Pancreas (tissue), 10 donors: ENCODE measurements at places on chromosomes 13 and 19.

GRCh38 chr13:74003374-74003773, 130.8 kb downstream of the KLF12 start:
- DNase-seq, result no peak

DNA sequence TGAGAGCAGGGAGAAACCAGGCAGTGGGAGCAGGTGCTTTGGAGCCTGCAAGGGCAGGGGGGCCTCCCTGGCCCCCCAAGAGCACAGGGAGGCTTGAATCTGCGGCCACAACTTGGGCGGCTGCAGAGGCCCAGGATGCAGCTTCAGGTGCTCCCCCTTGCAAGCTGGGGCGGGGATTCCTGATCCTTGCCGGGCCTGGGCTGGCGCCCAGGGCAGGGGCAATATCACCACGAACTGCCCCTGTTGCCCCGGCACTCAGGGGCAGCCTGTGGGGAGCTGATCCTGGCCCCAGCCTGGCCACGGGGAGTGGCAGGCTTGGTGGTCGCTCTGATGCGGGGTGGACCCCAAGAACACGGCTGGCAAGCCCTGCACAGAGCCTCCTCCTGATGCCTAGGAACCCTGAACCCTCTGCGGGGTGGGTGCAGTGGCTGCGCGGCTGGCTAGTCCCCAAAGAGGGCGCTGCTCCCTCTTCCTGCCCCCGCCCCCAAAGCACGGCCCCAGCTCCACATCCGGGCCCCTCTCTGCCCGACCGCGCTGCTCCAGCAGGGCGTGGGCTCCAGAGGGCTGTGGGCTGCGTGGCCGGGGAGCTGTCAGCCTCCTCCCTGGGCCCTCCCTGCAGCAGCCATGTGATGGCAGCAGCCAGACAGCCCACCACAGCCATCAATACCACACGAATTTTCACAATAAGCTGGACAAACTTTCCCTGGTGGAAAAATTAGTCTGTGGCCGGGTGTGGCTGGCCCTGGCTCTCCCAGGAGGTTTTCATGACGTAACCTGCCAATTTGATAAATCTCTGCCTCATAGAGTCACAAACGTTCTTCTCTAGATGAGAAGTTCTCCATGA, 21.0 kb downstream of the TNFSF9 start:
- no peak for DNase-seq

- DNase-seq, result no peak
Observed at GRCh38 chr13:93450191-93450621, 223.6 kb downstream of the GPC6 start.

GRCh38 chr13:112776971-112777370, 87.1 kb downstream of the ATP11A start:
- DNase-seq, result no peak

DNA sequence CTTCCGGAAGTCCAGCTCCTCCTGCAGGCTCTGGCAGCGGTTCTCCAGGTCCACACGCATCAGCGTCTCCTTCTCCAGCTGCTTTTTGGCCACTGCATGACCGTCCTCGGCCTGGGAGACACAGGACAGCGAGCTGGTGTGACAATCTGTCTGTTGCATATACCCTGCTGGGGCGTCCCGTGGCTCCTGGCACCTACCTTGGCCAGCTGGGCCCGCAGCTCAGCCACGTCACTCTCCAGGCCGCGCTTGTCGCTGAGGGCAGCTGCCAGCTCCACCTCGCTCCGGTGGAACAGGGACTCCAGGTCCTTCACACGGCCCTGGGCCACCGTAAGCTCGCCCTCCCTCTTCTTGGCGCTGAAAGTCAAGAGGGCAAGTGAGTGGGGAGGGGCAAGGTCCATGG, 10.8 kb upstream of the TIMM13 start:
- peak; percentile 15 for DNase-seq

GRCh38 chr13:95677564-95678266, 776 bp downstream of the DNAJC3 start:
- no peak for DNase-seq

DNA sequence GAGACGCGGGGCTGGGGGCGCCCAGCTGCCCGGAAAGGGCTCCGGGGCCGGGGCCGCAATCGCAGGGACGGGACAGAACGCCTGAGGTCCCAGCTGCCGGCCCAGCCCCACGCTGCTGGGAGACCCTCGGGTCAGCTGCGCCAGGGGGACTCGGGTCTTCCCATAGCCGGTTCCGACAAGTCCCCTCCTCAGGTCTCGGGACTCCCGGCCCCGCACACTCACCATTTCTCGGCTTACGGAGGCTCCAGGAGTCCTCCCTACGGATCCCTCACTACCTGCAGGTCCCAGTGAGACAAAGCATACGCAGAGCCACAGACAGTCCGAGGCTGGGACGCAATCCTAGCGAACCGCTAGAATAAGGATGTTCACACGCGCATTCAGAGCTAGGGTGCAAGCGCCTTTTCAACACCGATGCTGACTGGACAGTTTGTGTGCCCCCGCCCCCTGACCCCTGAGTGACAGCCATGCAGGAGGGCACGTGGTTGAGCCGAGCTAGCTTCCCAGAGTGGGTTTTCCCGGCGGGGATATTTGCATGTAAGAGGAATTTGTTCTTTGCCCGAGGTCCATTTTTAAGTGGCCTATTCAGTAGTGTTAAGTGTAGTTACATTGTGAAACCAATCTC, 13.6 kb downstream of the ZNF490 start:
- DNase-seq, result peak; percentile 52

- no peak for DNase-seq
Observed at GRCh38 chr13:33931397-33932311, 113.7 kb downstream of the RFC3 start.

DNA sequence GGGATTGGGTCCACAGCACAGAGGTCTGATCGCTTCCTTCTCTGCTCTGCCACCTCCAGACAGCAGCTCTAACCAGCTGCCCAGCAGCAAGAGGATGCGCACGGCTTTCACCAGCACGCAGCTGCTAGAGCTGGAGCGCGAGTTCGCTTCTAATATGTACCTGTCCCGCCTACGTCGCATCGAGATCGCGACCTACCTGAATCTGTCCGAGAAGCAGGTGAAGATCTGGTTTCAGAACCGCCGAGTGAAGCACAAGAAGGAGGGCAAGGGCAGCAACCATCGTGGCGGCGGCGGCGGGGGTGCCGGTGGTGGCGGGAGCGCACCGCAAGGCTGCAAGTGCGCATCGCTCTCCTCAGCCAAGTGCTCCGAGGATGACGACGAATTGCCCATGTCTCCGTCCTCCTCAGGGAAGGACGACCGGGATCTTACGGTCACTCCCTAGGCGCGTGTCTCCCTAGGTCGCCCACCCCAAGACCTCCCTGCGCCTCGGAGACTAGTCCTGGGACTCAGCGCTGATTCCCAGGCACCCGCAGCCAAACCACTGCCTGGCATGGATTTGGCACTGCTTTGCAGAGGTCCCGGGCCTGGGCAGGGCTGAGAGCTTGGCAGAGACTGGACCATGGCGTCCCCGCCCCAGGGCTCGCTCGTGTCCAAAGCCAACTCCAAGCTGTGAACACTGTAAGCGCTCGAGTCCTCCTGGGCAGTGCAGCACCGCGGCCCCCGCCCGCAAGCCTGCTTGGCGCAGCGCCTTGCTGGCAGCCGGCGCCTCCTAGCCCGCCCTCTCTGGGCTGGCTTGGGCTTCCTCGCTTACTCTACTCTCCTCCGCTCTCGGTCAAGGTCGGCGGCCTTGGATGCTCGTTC, 1.5 kb downstream of the GSX1 start:
- DNase-seq, result no peak

DNA sequence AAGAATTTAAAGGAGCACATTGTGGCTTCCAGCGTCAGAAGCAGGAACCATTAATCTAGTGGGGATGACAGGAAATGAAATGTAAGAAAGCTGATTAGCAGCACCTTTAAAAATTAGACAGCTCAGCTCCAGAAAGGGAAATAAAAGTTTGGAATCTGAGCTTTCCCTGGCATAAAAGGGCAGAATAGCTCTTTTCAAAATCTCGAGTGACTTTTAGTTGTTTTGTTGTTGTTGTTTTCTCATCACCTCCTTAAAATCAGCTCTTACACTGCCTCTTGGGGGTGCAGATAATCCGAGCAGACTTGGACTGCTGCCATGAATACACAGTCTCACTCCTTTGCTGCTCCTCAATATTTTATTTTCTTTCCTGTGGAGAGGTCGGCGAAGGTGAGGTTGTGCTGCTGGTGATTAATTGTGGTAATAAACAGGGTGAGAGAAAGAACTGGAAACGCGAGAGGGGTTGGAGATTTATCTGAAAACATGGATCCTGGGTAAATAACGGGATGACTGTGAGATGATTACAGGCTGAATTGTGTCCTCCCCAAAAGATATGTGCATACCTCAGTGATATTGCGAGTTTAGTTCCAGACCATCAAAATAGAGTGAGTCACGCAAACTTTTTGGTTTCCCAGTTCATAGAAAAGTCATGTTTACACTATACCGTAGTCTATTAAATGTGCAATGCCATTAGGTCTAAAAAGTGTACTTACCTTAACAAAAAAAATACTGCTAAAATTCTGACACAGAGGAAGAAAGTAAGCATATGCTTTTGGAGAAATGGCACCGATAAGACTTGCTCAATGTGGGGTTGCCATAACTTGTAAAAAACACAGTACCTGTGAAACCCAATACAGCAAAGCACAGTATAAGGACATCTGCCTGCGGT, 787.7 kb downstream of the UQCRFS1 start:
- DNase-seq, result no peak

DNA sequence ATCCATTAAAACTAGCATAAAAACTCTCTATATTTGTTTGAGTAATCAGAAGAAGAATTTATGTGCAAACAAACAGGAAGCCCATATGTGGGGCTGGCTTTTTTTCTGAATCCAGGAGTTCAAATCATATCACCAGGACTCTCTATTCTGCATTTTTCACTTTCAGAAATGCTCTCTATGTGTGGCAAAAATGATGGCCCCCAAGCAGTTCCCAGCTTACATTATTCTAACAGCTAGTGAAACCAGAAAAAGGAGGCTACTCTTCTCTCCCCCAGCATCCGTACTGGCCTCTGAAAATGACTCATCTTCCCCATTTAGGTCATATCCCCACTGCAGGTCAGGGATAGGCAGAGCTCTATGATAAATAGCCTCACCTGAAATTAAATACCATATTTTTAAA, 20.4 kb downstream of the RBM26 start:
- no peak for DNase-seq

- no peak for DNase-seq
Observed at GRCh38 chr19:31716826-31717225, 367.6 kb upstream of the TSHZ3 start.

DNA sequence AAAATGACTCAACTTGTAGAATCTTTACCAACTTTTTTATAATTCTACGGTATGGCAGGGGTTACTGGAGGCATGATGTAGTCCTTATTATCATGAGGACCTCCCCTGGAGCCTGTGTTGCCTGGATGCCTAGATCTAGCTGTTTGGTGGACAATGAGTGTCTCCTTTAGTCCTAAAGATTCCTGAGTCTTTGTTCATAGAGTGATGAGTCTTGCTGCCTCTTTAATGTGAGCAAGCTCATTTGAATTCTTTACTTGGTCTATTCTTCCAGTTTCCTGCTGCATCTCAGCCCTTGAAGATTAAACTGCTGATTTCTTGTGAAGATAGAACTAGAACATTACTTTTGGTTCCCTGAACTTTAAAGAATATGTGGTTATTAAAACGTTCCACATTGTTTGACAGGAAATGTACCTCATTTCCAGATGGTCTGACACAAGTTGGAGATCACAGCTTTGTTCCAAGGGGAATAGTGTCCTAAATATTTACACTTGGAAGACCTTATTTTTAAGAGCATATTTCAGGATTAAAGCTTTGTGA, 51.9 kb downstream of the SLAIN1 start:
- DNase-seq, result no peak

- DNase-seq, result peak; percentile 64
Observed at GRCh38 chr19:291006-291521, at the start of gene PLPP2. Gene PLPP2 (minus strand): TSS chr19:291403. CDS start chr19:291336, 67 bp downstream.

GRCh38 chr13:110758195-110758805, 44.8 kb downstream of the ING1 start:
- DNase-seq, result no peak

DNA sequence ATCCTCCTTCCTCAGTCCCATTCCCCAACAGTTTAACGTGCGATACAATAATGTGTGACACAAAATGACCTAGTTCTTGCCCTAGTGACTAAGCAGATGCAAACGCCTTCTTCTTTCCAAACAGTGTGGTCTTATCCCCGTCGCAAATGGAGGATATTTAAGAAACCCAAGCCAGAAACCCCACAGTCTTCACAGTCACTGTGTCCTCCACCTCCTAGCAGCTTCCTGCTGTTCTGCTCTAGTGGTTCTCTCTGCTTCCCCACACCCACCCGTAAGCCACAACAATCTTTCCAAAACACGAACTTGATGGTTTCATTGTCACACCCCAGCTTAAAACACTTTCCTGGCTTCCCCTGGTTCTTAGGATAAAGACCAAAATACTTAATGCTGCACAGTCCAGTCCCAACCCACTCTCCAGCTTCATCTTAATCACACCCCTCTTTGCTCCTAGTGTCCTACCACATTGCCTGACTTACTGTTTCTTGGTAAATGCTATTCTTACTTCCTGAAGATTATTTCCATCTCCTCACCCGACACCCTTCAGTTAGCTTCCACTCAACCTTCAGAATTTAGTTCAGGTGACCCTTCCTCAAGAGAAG, 32.3 kb downstream of the ITM2B start:
- DNase-seq, result no peak

GRCh38 chr13:78607409-78608251, 4.3 kb upstream of the POU4F1 start:
- DNase-seq, result no peak

DNA sequence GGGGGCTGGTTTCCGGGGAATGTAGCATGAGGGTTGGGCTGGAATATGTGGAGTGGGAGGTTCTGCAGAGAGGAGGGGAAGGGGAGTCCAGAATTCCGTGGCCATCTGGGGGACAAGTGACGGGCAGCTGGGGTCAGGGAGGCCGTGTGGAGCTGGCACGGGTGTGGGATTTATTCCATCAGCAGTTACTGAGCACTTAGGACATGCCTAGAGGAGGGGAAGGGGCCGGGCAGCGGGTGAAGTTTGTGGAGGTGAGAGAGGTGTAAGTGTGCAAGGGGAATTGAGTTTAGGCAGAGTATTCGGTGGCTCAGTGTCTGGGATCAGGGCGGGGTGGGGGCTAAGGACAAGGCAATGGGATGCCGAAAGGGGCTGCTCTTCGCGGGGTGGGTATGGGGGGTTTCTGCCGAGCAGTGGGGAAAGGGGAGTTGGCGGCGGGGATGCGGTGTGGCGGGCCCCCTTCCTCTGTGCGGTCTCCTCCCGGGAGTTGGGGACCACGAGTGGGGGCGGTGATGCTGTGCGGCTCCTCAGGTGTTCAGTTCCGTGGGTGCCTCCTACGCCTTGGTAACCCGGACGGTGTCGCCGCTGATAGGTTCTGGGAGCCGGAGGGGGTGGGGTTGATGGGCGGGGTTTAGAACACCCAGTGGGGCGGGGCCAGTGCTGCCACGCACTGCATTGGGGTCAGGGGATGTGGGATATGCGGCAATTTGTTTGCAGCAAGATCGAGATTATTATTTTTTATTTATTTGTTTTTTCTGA, 5.4 kb downstream of the CCDC61 start:
- DNase-seq, result peak; percentile 73

GRCh38 chr13:33865945-33866344, 48.0 kb downstream of the RFC3 start:
- DNase-seq, result no peak

DNA sequence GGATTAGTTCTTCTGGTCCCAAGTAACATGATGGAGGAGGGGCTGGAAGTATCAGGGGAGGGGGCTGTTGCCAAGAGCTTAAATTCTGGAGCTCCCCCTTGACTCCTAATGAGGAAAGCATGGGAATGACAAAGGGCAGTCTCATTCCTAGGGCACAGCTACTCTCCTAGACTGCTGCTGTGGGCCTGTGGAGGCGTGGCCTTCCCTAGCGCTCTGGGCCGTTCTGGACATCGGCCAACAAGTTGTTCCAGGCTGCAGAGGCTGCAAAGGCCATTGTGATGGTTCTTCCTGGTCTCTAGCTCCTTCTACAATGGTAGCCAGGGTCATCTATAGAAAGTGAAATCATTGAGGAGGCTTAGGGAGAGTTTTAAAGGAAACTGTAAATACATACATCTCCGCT, 916.6 kb downstream of the DIAPH3 start:
- peak; percentile 55 for DNase-seq
